ENCODE measurements at places on chromosomes 7 and 10.
A peak's percentile ranks its signal among the peaks of the same experiment; 100 is the strongest.

DNA sequence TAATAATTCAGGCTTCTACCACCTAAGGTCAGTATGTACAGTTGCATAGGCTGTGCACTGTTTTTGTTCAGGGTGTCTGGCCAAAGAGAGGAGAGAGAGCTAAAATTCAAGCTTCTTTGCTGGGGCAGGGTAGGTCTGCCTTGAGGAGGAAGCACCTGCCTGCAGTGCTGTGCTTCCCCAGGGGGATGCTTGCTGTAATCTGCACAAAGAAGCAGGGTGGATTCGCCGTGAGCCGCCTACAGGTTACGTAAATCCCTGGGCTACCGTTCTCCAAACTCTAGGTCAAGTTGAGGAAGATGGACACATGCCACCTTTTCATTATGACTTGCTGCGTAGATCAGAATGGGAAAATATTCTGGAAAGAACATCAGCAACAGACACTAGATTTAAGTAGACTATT, 543.3 kb downstream of the TNS3 start:
- DNase-seq = no peak

DNA sequence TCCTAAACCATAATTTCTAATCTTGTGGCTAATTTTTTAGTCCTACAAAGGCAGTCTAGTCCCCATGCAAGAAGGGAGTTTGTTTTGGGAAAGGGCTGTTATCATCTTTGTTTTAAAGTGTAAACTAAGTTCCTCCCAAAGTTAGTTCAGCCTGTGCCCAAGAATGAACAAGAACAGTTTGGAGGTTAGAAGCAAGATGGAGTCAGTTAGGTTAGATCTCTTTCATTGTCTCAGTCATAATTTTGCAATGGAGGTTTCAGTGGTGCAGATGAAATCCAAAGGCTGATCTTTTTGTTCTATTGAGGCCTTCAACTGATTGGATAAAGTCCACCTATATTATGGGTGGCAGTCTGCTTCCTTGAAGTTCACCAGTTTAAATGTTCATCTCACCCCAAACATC, 68.1 kb downstream of the LRGUK start:
- DNase-seq = no peak

DNA sequence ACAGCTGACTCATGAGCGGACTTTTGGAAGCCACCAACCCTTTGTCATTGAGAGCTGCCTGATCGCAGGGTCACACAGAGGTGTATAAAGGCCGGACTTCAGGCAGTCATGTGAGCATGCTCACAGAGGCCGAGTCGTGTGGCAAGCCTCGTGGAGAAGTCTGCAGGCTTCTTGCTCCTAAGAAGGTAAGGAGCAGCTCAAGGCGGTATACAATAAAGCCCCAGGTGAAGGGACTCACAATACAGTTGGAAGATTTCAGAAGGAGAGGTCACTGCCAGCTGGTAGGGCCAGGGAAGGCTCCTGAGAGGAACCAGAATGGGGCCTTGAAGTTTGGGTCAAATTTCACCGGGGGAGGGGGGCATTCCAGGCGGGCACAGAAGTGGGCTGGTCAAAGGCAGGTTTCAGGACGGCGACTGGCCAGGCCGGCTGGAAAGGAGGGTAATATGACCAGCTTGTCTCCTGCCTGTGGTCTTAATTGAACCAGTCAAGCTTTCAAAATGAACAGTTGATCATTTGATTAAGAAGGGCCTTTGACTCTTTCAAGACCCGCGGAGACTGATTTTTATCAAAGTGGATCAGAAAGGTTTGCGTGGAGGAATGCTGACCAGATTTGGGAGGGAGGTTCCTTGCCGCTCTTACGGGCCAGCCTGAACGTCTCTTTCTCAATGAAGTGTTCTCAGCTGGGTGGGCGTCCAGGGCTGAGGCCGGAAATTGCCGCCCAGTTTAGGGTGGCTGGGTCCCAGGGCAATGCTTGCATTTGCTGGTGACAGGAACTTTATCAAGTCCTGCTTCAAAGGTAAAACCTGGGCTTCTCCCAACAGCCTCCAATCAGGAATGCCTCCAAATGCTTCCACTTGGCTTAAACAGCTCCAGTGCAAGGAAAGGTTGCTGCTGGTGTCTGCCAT, 178.6 kb downstream of the EMX2 start:
- no peak for DNase-seq

DNA sequence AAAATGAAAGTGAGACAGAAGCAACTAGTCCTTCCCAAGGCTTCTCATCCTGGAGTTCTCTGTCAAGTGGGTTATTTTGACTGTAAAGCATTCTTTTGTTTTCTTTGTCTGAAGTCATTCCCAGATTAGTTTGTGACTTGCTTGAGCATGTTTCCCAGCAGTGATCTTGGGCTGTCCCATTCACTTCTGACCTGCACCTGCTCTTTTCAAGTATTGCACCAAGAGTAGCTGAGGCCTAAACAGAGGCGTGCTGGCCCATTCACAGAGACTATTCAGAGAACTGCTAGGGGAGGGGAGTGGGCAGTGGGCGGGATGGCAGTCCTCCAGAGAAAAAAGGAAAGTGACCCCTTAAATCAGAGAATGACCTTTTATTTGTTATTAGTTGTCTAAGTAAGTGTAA, 61.3 kb downstream of the CACNA2D1 start:
- DNase-seq = no peak

DNA sequence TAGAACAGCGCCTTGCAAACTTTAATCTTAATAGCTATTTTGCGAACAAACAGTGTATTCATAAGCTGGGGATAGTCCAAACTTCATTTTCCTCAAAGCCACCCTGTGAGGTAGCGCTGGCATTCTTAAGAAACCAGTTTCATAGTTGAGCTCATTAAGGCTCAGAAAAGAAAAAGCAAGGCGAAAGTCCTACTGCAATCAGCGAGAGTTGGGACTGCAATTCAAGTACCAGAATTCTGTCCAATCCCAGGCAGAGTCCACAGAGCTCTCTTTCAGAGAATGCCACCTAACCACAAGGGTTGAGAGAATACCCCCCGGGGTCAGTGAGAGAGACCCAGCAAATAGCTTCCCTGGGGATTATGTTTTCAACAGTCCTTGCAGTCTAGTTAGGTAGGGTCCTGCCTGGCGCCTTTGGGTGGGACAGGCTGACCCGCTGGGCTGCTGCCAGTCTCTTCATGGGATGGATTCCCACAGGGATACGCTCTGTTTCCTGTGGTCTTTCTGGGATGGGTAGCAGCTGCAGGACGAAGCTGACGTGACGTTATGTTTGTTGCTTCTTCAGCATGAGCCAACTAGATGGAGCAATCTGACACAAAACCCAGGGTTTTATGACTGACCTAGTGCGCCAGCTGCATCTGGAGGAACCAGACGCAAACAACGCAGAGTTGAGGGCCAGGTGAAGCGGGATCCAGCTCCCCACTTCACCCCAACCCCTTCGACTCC, 16.0 kb downstream of the BMPER start:
- DNase-seq = no peak

- no peak for DNase-seq
Observed at GRCh38 chr7:2921653-2922347, 77.7 kb upstream of the GNA12 start.

DNA sequence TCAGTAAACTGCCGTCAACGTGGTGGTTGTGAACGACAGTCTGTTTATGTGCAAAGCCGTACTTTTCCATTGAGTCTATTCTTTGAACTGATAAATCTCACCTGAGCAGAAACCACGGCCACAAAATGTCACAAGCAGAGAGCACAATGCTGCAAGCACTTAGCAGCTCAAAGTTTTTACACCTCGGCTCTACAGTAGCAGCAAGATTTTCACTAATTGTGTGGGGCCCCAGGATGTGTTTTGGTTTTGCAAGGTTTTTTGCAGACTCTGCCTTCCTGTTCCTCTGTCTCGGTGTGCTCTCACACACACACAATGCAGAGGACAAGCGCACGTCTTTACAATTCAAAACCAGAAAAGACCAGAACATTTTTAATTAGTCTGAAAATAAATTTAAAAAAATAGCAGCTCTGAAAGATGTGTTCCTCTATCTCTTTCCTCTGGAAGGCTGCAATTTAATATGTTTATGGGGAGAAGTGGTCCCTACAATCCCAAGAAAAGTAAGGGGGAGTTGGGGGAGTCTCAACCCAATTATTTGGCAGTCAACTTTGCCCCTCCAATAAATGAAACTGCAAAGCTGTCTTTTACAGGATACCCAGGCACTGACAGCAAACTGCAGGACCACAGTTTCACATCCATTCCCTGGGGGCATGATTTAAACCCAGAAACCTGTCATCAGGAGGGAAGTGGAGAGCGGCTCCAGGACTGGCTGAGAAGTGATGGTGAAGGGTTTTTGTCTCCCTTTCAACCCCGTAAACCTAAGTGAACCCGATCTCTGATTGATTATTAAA, 73.8 kb upstream of the SFMBT2 start:
- DNase-seq = peak; percentile 30

DNA sequence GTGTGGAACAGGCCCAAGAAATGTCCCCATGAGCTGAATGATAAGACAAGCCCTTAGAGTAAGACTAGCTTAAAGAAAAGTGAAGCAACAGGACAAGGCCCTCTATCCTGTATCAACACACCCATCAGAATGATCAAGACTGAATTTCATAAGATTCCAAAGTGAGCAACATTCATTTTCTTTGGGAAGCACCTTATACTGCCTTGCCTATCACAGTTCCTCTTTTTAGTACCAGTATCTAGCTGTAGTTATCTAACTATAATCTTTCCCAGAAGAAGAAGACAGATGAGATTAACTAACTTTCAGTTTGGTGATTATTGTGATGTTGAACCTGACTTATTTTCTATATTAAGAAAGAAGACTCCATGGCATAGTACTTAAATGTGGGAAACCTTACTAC, 391.2 kb downstream of the PHTF2 start:
- DNase-seq = no peak

DNA sequence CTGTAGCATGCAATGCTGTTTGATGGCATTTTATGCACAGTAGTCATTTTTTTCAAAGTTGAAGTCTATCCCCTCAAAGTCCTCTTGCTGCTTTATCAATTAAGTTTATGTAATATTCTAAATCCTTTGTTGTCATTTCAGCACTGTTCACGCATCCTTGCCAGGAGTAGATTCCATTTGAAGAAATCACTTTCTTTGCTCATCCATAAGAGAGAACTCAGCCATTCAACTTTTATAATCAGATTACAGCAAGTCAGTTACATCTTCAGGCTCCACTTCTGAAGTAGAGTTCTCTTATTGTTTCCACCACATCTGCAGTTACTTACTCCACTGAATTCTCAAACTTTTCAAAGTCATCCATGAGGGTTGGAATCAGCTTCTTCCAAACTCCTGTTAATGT, 32.3 kb downstream of the SDHAF3 start:
- DNase-seq = no peak

Data from stimulated activated CD4-positive, alpha-beta T cell treated with anti-CD3 and anti-CD28 coated beads, Interleukin-1b, Interleukin-23, amount 100 ng/mL, for 1 hour (primary cell).